ENCODE measurements at places on chromosomes 4 and X.

GRCh38 chr4:152243896-152244595, 291.8 kb downstream of the FBXW7 start:
- DNase-seq = no peak

- no peak for DNase-seq
Measured at GRCh38 chr4:5863461-5864113, 29.3 kb downstream of the CRMP1 start.

- no peak for DNase-seq
Measured at GRCh38 chrX:154136627-154137161, 7.3 kb upstream of the OPN1LW start.

DNA sequence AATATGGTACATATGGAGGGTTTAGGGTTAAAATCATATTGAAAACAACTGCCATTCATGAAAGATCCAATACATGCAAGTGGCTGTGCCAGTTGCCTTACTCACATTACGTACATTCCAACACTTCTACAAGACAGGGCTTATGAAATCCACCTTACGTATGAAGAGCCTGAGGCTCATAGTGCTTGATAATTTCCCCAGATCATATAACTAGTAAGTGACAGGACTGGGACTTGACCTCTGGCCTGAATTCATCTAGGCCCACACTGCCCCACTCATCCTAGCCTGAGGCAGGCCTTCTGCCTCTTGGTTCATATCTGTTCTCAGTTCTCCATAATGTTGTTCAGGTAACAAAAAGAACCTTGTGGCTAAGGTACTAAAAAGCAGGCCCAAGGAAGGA, 226.3 kb downstream of the FGF13 start:
- DNase-seq = no peak

DNA sequence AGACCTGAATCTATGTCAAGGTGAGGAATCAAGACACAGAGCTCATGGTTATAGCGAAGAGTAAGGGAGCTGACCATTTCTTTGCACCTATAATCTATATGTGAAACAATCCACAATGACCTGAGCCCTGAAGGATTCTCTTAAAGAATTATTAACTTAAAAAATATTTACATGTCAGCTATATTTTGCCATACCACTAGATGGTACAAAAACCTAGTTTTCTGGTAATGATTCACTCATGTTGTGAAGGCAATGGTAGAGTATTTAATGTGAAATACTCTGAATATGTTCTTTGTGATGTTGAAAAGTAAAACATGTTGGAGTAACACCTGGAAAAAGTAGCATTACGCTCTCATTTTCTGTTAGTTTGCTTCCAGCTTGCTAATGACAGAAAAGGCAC, 40.0 kb downstream of the VGLL1 start:
- no peak for DNase-seq

- DNase-seq = no peak
Measured at GRCh38 chr4:66489370-66489769, 819.1 kb upstream of the EPHA5 start.

DNA sequence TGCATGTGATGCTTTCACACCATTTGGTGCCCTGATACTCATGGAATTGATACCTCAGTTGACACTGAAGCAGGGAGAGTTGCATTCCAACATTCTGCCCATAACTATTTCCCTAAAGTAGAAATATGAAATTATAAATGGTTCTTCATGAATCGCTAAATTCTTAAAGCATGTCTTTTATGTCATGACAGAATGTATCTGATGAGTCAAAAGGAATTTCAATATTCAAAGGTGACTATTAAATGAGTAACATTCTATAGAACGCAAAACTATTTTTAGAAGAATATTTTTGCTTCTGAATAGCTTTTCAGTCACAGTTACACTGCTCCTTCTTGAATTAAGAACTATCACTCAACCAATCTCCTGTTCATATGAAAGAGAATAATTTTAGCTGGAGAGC, 152.8 kb downstream of the ADGRA3 start:
- no peak for DNase-seq

DNA sequence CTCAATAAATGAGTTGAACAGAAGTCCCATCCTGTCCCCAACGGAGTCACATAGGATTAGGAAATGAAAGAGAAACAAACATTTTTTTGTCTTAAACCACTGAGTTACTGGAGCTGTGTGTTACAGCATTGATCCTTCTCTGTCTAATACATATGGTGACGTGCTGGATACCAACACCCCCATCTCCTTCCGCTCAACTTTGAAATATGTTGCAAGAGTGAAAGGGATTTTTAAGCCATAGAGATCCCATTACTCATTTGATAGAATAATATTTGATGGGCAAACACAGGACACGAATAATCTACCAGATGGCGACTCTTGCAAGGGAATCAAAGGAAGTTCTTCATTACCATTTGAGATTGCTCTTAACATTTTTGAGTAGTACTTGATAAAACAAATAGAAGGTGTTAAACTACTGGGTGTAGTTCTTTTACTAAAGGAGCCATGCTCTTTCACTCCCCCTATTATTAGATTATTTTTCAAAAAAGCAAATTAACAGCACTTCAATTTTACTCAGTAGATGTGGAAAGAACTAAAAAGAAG, 140.5 kb downstream of the PACRGL start:
- no peak for DNase-seq

DNA sequence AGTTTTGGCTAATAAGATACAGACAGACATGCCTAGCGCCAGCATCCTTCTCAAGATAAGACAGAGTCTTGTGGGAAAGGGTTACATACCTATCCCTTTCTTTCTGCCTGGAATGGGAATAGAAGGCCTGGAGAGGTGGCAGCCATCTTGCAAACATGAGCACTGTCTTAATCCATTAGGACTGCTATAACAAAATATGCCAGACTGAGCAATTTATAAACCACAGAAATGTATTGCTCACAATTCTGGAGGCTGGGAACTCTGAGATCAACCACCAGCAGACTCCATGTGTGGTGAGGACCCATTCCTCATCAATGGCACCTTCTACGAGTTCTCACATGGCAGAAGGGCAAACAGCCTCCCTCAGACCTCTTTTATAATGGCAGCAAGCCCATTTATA, 26.5 kb upstream of the NEIL3 start:
- DNase-seq = no peak

GRCh38 chr4:8542776-8543525, 37.2 kb upstream of the GPR78 start:
- DNase-seq = no peak

GRCh38 chr4:4390046-4390445, 3.1 kb downstream of the NSG1 start:
- no peak for DNase-seq

DNA sequence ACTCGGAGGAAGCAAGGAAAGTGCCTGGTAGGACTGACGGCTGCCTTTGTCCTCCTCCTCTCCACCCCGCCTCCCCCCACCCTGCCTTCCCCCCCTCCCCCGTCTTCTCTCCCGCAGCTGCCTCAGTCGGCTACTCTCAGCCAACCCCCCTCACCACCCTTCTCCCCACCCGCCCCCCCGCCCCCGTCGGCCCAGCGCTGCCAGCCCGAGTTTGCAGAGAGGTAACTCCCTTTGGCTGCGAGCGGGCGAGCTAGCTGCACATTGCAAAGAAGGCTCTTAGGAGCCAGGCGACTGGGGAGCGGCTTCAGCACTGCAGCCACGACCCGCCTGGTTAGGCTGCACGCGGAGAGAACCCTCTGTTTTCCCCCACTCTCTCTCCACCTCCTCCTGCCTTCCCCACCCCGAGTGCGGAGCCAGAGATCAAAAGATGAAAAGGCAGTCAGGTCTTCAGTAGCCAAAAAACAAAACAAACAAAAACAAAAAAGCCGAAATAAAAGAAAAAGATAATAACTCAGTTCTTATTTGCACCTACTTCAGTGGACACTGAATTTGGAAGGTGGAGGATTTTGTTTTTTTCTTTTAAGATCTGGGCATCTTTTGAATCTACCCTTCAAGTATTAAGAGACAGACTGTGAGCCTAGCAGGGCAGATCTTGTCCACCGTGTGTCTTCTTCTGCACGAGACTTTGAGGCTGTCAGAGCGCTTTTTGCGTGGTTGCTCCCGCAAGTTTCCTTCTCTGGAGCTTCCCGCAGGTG, 637 bp downstream of the AR start:
- no peak for DNase-seq

- peak; percentile 2 for DNase-seq
Measured at GRCh38 chr4:137531986-137532868, at the start of gene PCDH18. PCDH18 (minus strand) TSS chr4:137532494; CDS start chr4:137532088, 406 bp downstream.

DNA sequence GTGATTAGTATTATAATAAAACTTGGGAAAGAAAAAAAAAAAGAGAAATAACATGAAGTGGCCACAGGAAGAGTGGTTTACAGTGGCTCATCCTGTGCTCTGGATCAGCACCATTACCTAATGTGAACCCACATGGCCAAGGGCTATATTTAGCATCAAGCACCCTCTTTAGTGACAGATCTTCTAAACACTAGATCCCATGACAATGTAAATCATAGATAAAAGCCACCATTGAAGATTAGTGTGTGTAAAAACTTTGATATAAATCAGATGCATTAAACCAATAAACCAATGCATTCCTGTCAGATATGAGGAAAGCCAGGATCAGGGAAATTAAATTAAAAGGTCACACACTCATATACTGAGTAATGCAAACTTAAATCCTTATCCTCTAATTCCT, 400.6 kb upstream of the MAGEB18 start:
- no peak for DNase-seq

DNA sequence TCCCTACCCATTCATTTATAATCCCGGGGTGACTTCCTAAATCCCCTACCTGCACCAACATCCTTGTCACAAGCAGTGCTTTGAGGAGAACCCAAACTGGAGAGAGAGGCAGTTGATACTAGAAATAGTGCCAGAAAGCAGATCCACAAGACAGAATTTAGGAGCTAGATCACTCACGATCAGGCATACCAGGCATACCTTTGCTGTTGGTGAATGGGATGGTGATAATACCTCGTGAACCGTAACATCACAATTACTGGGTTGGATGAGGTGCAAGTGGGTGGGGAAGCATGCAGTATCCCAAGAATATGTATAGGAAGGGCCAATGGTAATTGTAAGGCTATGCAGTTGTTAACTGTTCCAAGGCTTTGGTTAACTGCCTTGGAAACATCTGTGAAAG, 129.3 kb downstream of the TMA16 start:
- no peak for DNase-seq

GRCh38 chrX:84064164-84064563, 123.8 kb downstream of the RPS6KA6 start:
- DNase-seq = no peak

DNA sequence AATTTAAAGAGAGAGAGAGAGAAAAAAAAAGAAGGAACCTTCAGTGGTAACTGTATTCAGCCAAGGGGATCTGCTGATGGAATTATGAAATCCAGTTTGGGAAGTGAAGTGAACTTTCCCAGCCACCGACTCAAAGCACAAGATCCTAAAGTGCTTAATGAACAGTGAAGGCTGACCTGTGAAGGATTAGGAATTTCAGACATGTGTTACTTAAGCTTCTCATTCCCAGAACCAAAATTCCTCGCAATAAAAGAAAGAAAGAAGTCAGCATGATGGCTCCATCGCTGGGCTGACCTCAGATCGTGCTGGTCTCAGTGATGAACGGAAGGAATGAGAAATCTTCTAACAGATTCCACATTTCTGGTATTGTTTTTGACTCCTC, 135.2 kb downstream of the ARSF start:
- DNase-seq = no peak

- no peak for DNase-seq
Measured at GRCh38 chr4:148289740-148290139, 152.5 kb downstream of the NR3C2 start.

DNA sequence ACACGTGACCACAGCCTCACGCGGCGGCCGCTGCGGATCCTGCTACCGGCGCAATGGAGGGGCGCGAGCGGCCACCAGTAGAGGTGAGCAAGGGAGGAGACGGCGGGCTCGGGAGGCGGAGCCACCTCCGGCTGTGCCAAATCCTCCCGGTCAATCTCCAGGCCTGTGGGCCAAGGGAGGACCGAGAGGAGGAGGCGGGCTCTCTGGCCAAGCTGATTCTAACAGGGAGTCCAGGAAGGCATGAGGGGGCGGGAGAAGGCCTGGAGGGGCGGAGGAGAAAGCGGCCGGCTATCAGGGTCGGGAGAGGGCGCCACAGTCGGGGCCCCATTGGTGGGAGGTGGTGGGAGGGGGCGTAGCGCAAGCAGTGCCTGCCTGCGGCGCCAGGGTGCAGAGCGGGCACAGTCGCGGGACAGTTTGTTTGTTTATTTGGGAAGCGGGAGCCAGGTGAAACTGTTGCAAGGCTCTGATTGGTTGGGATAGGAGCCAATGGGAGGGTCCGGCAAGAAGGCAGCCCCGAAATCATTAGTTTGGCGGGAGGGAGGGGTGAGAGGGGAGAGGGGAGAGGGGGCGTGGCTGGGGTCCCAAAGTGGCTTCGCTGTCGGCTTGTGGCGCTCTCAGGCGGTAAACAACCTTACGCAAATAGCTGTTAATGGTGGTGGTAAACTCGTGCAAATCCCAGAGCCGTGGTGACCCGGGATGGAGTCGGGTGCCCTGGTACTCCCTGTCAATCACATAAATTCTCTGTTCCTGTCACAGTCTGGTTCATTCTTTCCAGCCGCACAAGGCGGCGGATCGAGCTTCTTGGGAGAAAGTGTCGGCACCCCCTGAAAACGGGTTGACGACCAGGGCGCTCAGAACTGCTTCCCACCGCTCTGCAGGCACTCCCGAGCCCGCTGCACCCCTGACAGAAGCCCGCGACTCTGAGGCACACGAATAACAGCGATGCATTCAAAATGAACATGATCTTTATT, at the start of gene IRS4:
Gene IRS4 (minus strand): TSS at position 55 of the 971 bp plus-strand sequence.
- no peak for DNase-seq

DNA sequence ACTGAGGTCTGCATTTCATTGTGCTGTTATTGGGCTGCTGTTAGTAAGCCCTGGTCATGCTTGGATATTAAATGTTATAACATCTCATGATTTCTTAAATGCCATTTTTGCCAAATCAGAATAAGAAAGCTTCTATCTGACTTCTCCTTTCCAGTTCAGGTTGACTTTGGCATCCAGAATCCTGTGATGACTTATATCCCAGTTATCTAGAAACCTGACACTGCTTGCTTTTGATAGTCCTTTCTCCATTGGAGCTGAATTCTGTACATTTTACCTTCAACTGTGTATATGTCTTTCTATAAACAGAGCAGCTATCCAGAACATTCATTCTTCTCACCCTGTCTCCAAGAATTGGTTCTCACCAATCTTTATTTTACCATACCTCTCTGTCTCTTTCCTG, 257.7 kb upstream of the GNPDA2 start:
- no peak for DNase-seq

DNA sequence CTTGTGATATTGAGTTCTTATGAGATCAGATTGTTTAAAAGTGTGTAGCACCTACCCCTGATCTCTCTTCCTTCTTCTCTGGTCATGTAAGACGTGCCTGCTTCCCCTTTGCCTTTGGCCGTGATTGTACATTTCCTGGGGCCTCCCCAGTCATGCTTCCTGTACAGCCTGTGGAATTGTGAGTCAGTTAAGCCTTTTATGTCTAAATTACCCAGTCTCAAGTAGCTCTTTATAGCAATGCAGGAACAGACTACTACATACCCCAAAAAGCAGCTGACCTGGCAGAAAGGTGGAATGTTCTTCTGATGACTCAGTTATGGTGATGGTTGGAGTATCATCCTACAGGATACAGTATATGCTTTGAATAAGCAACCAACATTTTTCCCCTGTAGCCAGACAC, 11.4 kb upstream of the MCUB start:
- DNase-seq = no peak

- DNase-seq = no peak
Measured at GRCh38 chr4:174483792-174484191, 38.5 kb downstream of the HPGD start.

- DNase-seq = no peak
Measured at GRCh38 chr4:152364383-152364782, 171.5 kb downstream of the FBXW7 start.
